ENCODE measurements at places on chromosomes 6 and 20.

DNA sequence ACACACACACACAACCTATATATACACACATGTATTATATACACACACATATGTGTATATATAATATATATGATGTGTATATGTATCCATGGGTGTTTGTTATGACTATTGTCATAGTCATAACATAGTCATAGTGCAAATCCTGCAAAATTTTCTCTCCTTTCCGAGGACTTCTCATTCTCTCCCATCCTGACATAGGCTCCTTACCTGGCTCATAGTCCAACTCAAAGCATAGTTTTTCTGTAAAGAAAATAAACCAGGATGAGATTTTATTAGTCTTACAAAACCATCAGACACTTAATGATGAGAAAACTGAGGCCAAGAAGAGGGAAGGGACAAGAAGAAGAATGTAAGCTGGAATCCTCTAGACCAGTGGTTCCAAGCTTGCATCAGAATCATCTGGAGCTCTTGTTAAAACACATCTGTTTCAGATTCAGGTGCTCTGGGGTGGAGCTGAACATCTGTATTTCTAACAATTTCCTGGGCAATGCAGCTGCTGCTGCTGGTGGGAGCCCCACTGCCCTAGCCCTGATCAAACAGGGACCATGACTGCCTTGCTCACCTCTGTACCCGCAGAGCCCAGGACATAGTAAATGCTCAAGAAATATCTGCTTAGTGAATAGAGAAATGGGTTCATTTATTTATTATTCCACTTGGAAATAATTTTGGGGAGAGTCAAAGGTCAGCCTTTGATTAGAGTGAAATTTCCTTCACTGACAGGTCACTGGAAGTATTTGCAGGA lies 5.3 kb downstream of the TRIM10 start:
- DNase-seq, result no peak

DNA sequence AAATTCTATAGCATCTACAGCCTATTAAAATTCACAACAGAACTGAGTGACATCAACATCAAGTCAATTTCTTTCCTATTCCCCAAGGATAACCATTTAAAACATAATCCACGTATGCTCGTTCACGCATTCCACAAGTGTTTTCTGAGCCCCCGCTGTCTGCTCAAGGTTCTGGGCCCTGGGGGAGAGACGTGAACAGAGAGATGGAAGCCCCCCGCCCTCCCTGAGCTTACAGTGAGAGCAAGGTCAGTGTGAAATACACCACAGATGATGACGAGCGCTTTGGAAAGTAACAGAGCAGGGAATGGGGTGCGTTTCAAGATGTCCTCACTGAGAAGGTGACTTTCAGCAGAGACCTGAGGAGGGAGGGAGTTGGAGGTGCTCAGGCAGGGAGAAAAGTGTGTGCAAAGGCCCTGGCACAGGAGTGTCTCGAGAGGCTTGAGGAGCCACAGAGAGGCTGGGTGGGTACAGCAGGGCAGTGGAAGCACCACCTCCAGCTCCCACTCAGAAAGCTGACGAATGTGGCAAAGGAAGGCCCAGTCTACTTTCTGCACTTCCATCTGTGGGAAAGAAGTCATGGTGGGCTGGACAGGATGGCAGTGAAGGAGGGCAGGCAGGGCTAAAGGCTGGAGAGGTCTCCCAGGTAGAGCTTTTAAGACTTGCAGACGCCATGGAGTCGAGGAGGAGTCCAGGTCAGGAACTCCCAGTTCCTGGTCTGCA lies 88.3 kb downstream of the DLL1 start:
- no peak for DNase-seq

DNA sequence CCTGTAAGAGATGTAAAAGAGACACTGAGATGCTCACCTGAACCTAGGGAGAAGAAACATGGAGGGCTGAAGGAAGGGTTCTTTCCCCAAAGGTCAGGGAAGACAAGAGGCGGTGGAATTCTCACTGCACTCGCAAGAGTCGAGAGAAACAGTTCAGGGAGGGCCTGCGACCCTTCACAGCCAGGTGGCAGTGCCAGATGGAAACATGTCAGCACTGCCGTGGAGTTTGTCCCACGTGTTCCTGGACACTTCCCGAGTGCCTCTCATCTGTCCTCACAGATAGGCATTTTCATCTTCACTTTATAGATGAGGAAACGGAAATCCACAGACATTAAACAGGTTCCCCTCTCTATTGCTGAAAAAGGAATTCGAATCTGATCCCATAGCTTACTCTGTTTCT lies 70.4 kb upstream of the SYNJ2 start:
- no peak for DNase-seq

DNA sequence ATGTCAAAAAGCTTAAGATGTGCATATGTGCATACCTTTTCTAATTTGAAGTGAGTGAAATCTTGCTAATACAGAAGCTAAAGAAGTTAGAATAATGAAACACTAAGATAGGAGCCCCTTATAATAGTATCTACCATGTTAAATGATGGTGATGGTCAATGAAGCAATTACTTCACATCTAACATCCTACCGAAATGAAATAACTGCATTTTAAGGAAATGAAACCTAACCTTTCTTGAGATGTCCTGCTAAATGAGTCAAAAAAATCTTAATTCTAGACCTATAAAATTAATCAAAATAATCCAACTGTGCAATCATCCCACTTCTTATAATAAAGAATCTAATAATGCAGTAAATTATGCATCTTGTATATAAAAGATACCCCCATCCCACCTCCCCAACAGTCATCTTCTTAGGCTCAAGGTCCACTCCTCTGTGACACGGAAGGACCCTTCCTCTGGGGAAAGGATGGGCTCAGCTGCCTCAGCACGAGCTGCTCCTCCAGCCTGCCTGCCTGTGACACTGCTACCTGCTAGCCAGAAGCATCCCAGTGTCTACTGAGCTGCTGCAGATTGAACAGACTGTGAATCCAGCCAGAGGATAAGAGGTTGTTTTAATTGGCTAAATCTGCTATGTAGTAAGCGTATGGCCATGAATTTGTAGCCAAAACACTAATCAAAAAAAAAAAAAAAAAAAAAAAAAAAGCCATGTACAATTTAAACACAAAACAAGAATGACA lies 129.6 kb upstream of the BEND3 start:
- no peak for DNase-seq

- DNase-seq, result no peak
Observed at GRCh38 chr6:16757332-16757731, 3.9 kb downstream of the ATXN1 start.

DNA sequence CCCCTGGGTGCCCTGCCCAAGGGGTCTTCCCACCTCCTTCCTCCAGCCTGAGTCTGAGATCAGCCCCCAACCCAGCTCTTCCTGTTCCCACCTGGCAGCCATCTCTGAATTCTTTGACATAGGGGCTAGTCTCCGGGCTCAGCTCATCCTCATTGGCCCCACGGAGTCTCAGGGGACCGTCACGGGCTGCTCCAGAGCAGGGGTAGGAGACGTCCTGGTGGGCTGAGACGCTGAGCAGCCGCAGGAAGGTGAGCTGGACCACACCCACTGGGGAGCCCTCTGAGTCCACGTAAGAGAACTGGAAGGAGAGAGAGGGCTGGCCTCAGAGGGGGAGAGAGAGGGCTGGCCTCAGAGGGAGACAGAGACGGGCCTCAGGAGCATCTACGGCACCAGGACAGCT lies 28.1 kb downstream of the COL11A2 start:
- DNase-seq, result no peak

DNA sequence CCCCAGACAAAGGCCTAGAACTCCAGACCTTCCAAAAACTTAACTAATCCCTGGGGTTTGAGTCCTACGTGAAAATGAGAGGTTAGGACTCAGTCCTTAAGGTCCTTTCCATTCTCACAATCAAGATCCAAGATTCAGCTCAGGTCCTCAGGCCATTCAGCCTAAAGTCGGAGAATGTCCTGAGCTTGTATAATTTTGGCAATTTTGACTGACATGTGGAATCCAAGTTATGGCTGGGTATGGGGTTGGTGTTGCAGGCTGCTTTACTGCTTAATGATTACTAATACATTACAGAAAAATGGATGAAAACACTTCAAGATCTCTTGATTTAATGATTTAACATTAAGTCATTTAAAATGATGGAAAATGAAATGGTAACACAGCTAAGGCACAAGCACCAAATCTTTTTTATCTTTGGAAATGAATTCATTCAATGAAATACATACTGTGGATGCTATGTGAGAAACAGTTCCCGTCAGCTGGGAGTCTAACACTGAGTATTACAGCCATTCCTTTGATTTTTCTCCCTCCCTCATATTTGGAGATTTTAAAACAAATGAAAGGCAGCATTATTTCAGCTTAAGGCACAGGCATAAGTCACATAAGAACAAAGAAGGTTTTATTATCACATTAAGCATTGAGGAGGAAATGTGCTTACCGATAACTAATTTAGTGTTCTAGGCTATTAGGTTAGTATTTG lies 1.3 kb downstream of the ARHGAP18 start:
- no peak for DNase-seq

GRCh38 chr20:8990770-8991169 lies 78.1 kb upstream of the PLCB4 start:
- DNase-seq, result no peak

- no peak for DNase-seq
Observed at GRCh38 chr20:37238426-37238825, 23.2 kb downstream of the GHRH start.

Measured in LHCN-M2 (cell line).